ENCODE measurements at places on chromosomes 3 and 15. TPM values are rescaled to one million over a fixed set of nuclear protein-coding genes. Genes with fewer than 3 reads are reported as not detected.

- H3K4me3 ChIP-seq, result no peak overlapping the region
- no peak overlapping the region for H3K27ac ChIP-seq
- H3K4me1 ChIP-seq, result no peaks in the 10 kb centered on the region
Measured at GRCh38 chr3:187322291-187322690, 30.8 kb upstream of the MASP1 start.

DNA sequence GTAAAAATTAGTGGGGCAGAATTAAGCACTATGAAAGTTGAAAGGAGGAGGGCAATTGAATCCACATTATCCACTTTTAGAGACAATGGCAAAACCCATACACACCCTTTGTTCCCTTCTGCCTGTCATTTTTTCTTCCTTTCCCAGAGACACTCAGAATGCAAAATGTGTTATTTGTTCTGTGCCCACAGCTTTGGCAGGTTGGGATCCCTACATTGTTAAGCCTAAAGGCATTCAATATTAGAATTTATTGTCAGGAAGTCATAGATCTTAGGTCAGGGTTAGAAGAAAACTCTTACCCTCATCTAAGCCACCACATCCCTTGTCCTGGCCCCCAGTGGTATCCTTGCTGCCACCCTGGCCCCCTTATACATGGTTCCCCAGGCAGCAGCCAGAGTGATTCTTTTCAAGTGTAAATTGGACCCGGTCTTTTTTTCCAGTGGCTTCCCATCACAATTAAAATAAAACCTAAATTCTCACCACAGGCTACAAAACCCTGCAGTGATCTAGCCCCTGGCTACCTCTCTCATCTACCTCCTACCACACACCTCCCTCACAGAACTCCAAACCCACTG is 470.1 kb upstream of the ATP11B start:
- H3K27me3 ChIP-seq, result no peaks in the 10 kb centered on the region
- no peak overlapping the region for H3K4me3 ChIP-seq
- H3K36me3 ChIP-seq, result no peaks in the 10 kb centered on the region
- no peak overlapping the region for H3K27ac ChIP-seq
- H3K4me1 ChIP-seq, result no peaks in the 10 kb centered on the region

- no peak for DNase-seq
- no peak overlapping the region for H3K4me3 ChIP-seq
- no peaks in the 10 kb centered on the region for H3K4me1 ChIP-seq
- H3K36me3 ChIP-seq, result no peaks in the 10 kb centered on the region
Measured at GRCh38 chr3:42123012-42123581, 31.9 kb downstream of the TRAK1 start.

- DNase-seq, result no peak
- H3K36me3 ChIP-seq, result no peaks in the 10 kb centered on the region
- H3K27me3 ChIP-seq, result no peaks in the 10 kb centered on the region
- H3K4me1 ChIP-seq, result no peaks in the 10 kb centered on the region
- no peak overlapping the region for H3K27ac ChIP-seq
Measured at GRCh38 chr3:29705906-29706844, 425.3 kb downstream of the RBMS3 start.

GRCh38 chr3:179642871-179643270 is 10.0 kb upstream of the USP13 start:
- no peaks in the 10 kb centered on the region for H3K36me3 ChIP-seq
- H3K27ac ChIP-seq, result no peak overlapping the region
- H3K27me3 ChIP-seq, result no peaks in the 10 kb centered on the region
- no peak overlapping the region for H3K4me3 ChIP-seq
- peaks cover 7% of the 10 kb centered on the region for H3K4me1 ChIP-seq

- no peaks in the 10 kb centered on the region for H3K27me3 ChIP-seq
- no peaks in the 10 kb centered on the region for H3K4me1 ChIP-seq
- H3K4me3 ChIP-seq, result no peak within 1 kb of the TSS
- no peak for DNase-seq
- H3K36me3 ChIP-seq, result no peaks in the 10 kb centered on the region
Measured at GRCh38 chr3:119173325-119173724, at the start of gene UPK1B. UPK1B (plus strand) TSS chr3:119173598; CDS start chr3:119186742, 13,144 bp downstream.

DNA sequence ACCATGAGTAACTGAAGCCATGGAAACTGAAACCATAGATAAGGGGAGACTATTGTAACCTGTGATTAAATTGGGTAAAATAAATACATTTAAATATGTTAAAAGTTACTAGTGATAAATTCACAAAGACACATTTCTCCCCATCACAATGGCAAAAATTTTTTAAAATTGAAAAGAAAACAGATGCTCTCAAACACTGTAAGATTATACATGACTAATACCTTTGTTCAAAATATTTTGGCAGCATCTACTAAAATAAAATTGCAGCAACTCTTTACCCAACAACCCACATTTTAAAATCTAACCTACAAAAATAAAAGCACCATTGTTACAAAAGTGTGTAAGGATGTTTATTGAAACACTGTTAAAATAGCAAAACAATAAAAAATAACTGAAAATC is 93.3 kb downstream of the CLASP2 start:
- no peak overlapping the region for H3K4me3 ChIP-seq
- H3K36me3 ChIP-seq, result no peaks in the 10 kb centered on the region
- DNase-seq, result no peak
- H3K27me3 ChIP-seq, result no peaks in the 10 kb centered on the region
- no peaks in the 10 kb centered on the region for H3K4me1 ChIP-seq

- no peaks in the 10 kb centered on the region for H3K4me1 ChIP-seq
- H3K36me3 ChIP-seq, result no peaks in the 10 kb centered on the region
- no peak for DNase-seq
- no peaks in the 10 kb centered on the region for H3K27me3 ChIP-seq
- no peak overlapping the region for H3K27ac ChIP-seq
- H3K4me3 ChIP-seq, result no peak overlapping the region
Measured at GRCh38 chr3:129417326-129417725, 11.1 kb downstream of the EFCAB12 start.

DNA sequence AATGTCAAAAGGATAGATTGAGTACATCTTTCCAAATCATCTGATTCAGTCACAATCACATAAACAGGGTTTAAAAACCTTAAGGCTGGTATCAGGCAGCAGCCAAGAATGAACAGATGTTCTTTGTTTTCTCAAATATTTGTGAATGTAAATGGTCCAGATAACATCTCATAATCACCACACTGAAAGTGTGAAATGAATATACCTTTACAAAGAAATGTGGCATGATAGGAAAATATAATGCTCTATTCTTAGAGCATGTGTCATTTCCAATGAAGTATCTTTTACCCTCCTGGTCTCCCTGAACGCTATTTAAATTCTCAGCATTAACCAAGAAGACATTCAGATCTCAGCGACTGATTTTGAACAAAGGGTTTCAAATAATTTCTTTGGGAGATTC is 8.8 kb upstream of the ACTC1 start:
- no peak overlapping the region for H3K4me3 ChIP-seq
- no peaks in the 10 kb centered on the region for H3K4me1 ChIP-seq
- H3K27ac ChIP-seq, result no peak overlapping the region
- no peak for DNase-seq

DNA sequence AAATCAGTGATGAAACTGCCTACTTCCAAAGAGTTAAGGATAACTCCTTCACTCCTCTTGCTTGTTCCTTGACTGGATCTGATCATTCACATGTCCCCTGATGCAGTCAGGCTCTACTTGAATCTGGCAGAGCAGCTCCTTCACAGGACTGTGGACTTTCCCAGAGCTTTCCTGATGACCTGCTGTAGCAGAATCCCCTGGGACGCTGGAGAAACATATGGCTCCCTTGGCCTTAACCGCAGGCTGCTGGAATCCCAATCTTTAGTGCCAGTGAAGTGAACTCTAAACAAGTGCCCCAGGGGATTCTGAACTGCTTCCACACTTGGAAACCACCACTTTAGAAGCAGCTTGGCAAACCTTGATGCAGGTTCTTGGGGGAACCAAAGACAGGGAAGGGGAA is 217.8 kb downstream of the CHST2 start:
- no peak for DNase-seq
- no peaks in the 10 kb centered on the region for H3K4me1 ChIP-seq
- no peaks in the 10 kb centered on the region for H3K36me3 ChIP-seq

DNA sequence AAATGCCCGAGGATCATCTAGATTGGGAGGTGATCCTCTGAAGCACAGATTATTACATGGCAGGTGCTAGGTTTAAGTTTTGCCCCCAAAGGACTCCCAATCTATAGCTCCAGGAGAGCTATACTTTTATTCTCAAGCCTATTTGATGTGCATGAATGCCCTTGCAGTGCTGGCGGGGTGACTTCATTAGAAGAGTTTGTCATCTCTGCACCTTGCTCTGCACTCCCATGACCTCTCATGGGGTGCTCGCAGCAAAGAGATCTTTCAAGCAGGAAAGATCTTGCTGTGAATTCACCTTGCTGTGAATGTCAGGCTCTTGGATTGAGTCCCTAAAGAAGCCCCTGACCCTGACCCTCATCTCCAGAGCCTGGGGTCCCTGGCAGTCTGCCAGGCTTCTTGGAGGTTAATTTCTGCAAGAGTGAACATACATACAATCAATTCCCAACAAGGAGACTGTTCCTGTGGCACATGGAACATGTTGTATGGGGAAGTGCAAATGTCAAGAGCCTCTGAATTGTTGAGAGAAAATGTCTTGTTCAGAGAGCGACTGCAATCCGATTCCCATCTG is 45.9 kb downstream of the FAM43A start:
- no peak overlapping the region for H3K27ac ChIP-seq
- H3K4me3 ChIP-seq, result no peak overlapping the region
- H3K36me3 ChIP-seq, result no peaks in the 10 kb centered on the region

DNA sequence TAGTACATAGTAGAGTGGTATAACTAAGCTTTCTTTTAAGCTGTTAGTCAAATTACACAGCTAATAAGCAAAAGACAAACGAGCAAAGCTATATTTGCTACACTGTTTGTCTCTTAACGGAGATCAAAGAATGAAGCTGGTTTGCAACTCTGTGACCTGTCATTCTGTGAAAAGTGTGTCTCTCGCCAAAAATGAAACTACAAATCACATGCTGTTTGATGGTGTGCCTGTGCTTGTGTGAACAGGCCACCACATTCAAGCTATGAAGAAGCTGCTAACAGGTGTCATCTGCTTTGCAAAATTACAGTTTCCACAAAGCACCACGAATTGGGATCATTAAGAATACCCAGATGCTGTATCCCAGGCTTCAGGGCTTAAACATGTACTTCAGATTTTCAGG is 667.8 kb upstream of the NAALADL2 start:
- H3K4me3 ChIP-seq, result no peak overlapping the region
- no peak for DNase-seq
- no peaks in the 10 kb centered on the region for H3K27me3 ChIP-seq
- no peak overlapping the region for H3K27ac ChIP-seq

DNA sequence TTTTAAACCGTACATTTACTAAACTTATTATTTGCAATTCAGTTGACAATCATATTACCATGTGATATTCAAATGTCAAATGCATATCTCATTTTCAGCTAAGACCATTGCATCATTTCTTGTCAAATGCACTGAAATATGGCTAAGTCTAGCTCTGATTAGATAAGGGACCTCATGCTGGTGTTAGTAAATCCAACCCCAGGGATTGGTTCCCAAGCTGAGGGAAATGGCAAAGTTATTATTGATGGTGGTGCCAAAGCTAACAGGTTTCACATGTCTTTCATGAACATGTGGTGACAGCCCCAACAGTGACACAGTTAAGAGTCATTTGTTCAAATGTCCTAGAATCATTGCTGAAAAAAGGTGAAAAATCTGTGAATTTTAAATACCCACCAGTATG is 641.1 kb downstream of the MECOM start:
- H3K4me3 ChIP-seq, result no peak overlapping the region
- no peaks in the 10 kb centered on the region for H3K36me3 ChIP-seq
- DNase-seq, result no peak
- H3K27ac ChIP-seq, result no peak overlapping the region

DNA sequence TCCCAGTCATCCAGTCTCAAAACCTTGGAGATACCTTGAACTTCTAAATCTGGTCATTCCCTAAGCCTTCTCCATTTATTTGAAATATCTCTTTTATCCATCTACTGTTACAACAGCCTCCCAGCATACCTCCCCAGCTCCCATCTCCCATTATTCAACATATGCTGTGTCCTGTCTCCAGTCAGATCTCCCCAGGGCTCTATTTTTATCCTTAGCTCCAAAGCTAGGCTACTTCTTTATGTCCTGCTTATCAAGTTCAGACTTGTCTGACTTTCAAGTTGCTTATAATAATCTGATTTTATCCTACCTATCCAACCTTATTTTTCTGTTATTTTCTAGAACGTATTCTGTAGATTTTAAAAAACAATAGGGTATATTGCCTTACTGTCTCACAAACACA is 44.2 kb downstream of the IQGAP1 start:
- peaks cover 42% of the 10 kb centered on the region for H3K36me3 ChIP-seq
- DNase-seq, result no peak
- no peaks in the 10 kb centered on the region for H3K4me1 ChIP-seq
- no peak overlapping the region for H3K4me3 ChIP-seq
- H3K27ac ChIP-seq, result no peak overlapping the region

DNA sequence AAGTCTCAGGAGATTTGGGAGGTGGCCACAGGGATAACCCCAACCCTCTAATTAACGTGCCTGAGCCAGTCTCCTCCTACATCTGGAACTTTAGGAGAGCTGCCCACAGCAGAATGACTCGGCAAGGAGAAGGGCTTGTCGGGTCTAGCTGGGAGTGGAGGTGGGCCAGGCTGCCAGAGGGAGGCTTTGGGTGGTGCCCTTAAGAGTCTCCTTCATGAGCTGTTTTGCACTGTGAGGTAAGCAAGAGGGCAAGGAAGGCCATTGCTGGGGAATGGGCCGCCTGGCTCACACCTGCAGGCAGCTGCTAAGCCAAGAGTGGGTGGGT is 3.6 kb upstream of the TNK2 start:
- DNase-seq, result no peak
- H3K4me1 ChIP-seq, result peaks cover 7% of the 10 kb centered on the region

GRCh38 chr3:177776661-177777101 is 579.4 kb upstream of the TBL1XR1 start:
- H3K4me1 ChIP-seq, result no peaks in the 10 kb centered on the region
- H3K27ac ChIP-seq, result no peak overlapping the region
- H3K27me3 ChIP-seq, result no peaks in the 10 kb centered on the region
- H3K4me3 ChIP-seq, result no peak overlapping the region
- no peak for DNase-seq

DNA sequence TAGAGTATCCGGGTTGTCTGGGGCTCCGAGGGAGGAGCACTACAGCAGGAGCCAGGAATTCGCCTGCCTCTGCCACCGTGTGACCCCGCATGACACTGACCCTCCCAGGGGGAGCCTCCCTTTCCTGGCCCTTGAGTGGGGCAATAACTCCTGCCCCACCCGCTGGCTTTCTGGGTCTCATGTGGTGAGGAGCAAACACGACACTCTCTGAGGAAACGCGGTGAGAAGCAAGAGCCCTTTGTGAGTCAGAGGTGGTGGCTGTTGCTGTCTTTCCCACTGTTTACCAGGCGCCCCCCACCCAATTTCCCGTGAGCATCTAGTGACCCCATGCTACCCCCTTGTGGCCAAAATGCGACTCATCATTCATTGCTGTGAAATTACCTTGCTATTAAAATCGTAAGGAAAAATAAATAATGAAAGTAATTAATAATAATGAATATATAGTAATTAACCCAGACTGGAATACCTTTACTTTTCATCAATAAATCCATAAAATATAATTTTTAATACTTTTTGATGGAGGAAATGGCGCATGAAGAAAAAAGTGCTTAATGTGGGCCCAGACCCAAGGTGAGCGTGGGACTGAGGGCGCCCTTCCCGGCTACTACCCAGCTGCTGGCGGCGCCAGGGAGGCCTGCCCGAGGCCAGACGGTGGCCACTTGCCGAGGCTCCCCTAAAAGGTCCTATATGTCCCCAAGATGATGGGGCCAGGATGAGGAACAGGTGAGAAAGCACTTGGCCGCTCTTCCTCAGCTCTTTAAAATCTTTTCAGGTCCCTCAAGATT is 29.3 kb downstream of the CCNL1 start:
- peak overlapping the region; percentile 9 for H3K4me3 ChIP-seq
- H3K27me3 ChIP-seq, result no peaks in the 10 kb centered on the region
- H3K36me3 ChIP-seq, result no peaks in the 10 kb centered on the region
- peak; percentile 74 for DNase-seq

The FSTL1 gene
- total RNA-seq, result 51.6 TPM

The GOLGA8K gene
- not detected for total RNA-seq

The CCR5 gene
- 0.66 TPM for total RNA-seq

The KBTBD13 gene
- total RNA-seq, result not detected

The HACL1 gene
- 33.8 TPM for total RNA-seq

The NEO1 gene
- 60.2 TPM for total RNA-seq

Measured in Peyer's patch (tissue), 4 donors.